HuH-7.5 (cell line): ENCODE measurements at places on chromosomes 12 and 14.

- DNase-seq = no peak
These were observed 1.8 kb upstream of the PPP1R12A start for GRCh38 chr12:79936670-79937069.

DNA sequence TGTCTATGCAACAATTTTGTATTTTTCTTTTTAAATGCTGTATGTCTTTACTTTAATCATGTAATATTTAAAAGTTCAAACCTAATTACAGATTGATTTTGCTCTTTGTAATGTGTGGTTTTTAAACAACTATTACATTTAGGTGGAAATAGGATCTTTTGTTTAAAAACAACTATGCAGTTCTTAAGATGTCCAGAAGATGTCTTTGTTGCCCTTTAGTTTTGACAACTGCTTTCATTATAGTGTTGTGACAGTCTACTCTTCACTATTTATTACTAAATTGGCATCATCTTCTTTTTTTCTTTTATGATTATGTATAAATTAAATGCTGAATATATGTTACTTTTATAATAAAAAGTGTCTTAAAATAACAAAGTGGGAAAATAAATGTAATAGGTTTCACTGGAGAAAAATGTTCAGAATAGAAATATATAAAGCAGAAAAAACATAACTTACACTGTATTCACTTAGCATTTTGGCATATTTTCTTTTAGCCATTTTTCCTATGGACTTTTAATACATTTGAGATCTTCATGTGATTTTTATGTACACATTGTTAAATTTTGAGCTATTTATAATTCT lies 27.1 kb upstream of the PCNX4 start:
- DNase-seq = no peak

DNA sequence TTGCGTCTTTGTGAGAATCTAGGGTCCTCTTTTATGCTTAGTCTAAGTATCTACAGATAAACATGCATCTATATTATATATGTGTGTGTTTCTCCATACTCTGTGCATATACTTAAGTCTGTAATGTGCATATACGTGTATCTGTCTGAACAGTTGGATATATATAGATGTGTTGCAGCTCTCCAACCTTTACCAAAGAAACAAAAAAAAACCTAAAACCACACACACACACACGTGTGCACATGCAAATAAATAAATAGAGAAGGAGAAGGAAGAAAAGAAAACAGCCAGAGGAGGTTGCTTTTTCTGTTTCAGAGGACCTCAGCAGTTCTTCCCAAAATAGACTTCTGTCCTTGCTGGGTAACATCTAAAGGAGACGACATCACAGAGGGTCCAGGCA lies 244.9 kb downstream of the CACNA1C start:
- no peak for DNase-seq

DNA sequence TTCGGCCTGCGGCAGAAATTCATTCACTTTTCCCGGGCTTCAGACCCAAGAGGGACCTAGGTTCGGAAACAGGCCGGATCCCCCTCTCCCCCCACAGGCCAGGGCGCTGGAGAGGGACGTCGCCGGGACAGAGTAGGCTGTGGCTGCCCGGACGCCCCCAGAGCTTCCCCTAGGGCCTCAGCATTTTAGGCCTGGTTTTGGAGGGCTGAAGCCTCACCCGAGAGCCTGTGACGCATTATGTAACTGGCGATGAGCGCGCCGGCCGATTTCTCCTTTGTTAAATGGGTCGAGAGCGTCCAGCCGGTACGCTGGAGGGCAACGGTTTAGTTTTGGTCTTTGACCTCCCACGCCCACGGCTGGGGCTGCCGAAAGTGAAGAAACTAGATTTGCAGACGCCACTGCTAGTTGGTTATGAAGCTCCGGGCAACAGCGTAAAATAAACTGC lies 657 bp downstream of the PEBP1 start:
- no peak for DNase-seq

- no peak for DNase-seq
These were observed 22.8 kb upstream of the DHRS4 start for GRCh38 chr14:23930742-23931141.

DNA sequence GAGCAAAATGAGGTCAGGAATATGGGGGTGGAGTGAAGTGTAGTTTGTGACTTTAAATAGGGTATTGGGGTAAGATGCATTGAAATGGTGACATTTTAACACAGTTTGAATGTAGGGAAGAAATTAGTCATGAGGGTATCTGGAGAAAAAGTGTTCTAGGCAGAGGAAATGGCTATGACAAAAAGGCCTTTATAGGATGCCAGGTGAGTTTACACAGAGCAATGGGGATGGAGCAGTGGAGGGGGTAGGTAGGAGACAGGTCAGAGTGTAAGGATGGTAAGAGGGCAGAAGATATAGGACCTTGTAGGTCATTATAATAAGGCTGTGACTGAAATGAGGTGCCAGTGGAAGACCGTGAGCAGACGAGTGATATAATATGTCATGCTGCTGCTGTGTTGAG lies 30.4 kb downstream of the HEATR5A start:
- no peak for DNase-seq

- no peak for DNase-seq
These were observed 47.9 kb upstream of the GARIN2 start for GRCh38 chr14:67141146-67141900.

DNA sequence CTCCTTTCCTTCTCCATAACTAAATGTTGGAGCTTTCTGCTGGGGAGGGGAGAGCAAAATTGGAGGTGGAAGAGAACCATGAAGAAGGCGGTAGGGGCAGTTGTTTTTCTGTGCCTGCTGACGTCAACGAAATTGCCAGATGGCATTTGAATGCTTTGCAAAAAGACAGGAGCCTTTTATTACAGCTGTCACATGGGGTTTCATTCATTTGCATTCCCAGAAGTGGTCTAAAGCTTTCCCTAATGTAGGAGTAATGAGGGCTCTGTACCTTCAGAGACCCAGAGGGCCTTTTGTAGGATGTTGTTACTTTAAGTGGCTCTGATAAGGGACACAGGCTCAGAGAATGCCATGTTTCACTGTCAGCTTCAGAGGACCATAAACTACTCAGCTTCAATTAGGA lies 107.1 kb upstream of the SLCO1C1 start:
- DNase-seq = no peak

DNA sequence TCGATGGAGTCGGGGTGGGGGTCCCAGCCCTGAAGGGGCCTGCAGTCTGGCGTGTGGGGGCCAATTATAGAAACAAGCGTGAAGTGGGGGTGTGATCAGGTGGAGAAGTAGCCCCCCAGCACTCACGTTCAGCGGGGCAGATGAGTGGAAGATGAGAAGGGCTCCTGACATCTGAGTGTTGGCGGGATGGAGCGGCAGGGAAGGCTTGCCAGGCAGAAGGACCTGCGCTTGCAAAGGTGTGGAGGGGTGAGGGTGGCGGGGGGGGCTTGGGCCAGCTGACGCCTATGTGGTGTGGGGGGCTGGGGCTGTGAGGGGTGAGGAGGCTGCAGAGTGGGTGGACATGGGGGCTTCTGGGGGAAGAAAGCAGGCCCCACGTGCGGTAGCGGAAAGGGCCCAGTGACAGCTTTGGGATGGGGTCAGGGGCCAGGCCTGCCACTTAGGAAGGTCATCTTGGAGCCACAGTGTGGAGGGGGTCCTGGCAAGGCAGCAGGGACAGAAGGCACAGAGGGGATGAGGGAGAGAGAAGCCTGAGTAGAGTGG lies 22.2 kb upstream of the BEGAIN start:
- DNase-seq = no peak

GRCh38 chr14:23862513-23862912 lies 91.1 kb upstream of the DHRS4 start:
- DNase-seq = no peak
